ENCODE measurements at places on chromosomes 5 and 9.

DNA sequence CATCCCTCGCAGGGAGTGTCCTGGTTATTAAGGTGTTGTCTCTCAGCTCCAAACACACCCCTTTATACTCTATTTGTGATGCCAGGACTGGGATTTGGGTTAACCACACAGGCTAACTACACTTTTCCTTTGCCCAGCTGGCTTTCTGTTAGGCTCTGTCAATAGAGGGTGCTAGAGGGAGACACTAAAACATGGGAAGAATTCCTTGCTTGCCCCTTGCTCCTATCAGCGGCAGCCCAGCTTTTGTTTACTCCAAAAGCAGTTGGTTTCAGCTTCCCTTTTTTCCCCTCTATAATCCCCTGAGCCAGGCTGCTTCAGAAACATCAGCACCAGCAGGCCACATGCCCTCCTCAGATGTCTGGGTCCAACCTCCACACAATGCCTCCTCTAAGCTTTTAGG is 297.1 kb downstream of the KCTD16 start:
- DNase-seq = no peak

DNA sequence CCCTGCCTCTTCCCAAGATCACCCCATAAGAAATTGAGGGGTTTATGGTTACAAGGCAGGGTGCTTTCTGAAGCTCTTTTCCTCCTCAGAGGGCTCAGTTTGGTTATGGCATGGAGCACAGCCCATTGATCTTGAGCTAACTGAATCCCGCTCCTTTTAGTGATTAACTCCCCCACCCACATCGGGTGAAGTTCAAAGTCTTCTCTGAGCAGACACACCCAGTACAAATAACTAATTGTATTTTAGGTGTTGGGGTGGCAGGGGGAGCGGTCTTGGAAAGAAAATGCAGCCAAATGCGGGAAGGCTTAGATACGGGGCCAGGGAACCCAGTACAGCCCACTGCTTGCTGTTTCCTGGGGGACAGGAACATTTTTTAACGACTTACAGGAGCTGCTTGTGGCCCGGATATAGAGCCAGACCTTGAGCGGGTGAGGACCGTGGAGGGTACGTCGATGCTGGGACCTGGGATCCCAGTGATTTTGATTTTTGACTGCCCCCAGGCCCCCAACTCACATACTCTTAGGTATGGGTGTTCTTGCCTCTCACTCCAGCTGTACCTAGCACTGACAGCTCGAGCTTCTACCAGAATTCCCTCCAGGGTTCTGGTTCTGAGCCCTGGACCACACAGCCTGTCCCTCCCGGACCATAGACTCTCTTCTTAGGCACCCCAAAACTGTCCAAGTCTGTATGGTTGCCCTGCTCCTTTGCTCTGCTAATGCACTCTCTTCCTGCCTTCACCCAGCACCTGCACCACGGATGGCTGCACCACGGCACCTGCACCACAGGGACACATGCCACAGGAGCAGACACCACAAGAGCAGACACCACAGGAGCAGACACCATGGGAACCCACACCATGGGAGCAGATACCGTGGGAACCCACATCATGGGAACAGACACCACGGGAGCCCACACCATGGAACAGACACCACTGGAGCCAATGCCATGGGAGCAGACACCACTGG is 18.3 kb upstream of the RXRA start:
- no peak for DNase-seq

- no peak for DNase-seq
Observed at GRCh38 chr9:106707291-106707690, 155.7 kb upstream of the ZNF462 start.

- no peak for DNase-seq
Observed at GRCh38 chr9:68966496-68966944, 47.4 kb downstream of the PRKACG start.

- DNase-seq = no peak
Observed at GRCh38 chr5:146042628-146043279, 62.6 kb downstream of the PLAC8L1 start.

DNA sequence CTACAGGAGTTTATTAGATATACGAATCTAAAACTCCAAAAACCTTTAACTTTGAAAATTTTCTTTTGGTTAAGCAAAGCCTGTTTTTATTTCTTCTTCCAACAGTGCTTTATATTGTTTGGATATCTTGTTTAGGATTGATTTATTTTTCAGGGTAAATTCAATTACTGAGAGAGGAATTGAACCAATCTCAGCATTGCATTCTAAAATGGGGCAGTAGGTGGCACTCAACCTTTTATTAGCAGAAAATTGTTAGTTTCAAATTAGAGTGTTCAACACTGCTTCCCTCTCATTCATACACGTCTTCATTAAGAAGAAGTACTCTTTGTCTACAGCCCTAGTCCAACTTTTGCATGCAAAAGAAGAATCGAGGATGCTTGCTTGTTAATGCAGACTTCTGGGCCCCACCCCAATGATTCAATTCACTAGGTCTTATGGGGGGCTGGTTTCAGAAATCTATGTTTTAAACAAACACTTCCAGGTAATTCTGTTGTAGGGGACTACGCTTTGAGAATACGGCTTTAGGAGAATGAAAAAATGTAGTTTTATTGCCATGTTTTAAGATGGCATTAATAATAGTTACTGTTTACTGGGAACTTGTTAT is 26.6 kb downstream of the MRPL22 start:
- no peak for DNase-seq

GRCh38 chr5:109399092-109399759 is 10.5 kb downstream of the PJA2 start:
- no peak for DNase-seq

DNA sequence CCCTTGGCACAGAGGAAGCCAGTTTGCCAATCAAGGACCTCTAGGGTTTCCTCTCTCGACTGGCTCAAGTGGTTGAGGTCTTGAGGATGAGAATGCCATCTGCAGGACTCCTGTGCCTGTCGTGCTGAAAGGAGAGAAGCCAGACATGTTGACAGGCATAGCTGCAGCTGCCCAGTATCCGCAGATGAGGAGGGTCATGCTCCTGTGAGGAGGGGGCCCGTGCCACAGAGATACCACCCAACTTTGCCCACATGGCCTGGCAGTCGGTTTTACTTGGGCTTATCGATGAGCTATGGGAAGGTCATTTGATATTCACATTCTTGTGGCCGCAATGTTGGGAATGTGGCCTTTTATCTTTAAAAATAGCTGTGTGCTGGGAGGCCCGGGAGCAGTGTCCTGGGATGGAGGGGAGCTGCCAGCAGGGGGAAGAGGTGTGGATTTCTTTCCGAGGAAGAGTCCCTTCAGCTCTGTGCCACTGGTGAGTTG is 17.4 kb downstream of the FRMPD1 start:
- no peak for DNase-seq

DNA sequence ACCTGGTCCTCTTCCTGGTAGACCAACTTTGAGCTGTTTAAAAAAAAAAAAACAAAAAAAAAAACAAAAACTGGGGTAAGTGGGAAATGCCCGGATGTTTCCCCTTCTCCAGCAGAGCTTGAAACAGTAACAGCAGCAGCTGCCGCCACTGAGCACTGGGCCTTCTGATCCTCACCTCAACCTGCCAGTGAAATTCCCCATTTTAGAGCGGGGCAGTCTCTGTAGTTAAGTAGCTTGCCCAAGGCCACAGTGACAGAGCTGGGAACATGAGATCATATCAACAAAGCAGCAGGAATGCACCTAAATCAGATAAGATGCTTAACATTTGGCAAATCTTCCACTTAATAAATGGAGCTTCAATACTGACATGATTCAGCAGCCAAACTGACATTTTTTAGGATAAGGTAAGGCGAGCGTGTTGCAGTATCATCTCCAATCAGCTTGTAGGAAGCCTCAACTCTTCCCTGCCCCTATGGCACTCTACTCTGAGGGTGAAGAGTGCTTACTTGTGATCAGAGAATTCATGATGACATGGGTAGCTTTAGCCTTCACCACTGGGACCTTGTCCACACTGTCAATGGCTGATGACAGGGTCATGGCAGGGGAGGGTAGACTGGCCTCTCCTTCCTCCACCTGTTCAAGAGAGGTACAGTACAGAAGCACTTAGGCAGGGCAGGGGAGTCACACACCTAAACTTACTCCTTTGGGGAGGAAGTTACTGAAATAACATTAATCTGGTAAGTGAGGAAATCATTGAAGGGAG is 9.3 kb downstream of the KIAA1191 start:
- no peak for DNase-seq

DNA sequence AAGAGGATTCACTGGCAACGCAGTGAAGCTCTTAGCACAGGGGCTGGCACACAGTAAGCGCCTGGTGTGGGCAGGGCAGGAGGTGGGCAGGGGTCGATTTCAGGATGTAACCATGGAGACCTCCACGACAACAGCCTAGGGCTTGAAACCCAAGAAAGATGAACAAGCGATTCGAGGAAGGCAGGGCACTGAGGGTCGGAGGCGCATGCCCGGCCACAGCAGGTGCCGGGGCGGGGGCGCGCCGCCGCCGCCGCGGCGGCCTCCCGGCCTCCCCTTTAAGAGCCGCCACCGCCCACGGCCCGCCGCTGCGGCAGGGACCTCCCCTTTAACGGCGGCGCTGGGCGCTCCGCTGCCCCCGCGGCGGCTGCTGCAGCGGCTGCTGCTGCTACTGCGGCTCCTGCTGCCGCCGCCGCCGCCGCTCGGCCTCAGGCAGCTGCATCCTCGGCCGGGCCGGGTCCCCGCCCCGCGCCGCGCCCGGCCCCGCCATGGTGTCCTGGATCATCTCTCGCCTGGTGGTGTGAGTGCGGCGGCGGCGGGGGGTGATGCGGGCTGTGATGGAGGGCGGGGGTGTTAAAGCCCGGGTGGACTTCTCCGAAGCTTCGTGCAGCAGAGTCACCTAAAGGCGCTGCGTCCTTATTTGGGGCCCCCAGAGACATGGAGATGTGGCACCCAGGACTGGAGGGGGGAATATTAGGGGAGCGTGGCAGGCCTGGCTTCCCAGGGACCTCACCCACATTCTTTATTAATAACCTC is at the start of gene REEP2:
TSS of gene REEP2 (plus strand) at position 334 of the 753 bp plus-strand sequence. CDS start at position 486, 152 bp downstream.
- DNase-seq = no peak

DNA sequence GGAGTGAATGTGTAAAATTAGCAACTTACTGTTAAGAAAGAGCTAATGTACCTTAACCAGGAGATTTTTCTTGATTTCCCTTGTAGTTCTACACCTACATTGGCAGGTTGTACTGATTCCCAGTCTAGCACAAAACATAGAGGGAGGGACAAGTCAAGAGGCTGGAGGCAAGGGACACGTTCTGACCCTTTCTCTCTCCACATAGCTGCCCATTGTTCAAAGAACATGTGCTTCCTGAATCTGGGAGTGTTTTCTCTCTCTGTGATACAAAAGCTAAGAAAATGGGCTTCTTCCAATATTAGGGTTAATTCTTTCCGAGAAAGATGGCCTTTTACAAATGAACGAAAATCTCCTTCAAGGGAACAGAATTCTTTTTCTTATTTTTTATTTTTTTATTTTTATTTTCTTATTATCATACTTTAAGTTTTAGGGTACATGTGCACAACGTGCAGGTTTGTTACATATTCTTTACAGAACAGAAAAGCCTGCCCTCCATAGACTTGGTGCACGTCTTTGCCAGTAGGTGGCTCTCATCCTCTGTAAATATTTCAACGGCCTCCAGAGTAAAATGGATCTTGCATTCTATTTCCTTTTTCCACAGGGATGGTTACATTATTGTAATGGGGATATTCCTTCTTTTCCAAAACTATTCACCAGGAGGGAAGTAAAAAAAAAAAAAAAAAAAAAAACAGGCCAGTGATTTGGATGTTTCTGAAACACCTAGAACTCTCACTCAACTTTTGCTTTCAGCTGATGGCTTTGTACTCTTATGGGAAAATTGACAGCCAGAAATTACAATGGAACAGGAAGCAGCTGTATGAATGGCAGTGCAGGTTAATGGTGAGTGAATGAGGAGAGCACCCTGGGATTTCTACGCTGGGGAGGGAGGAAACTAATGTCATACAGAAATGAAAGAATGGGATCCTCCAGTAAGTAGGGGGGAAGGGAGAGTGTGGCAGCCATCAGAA is 13.1 kb upstream of the IFNA5 start:
- DNase-seq = peak; percentile 51

DNA sequence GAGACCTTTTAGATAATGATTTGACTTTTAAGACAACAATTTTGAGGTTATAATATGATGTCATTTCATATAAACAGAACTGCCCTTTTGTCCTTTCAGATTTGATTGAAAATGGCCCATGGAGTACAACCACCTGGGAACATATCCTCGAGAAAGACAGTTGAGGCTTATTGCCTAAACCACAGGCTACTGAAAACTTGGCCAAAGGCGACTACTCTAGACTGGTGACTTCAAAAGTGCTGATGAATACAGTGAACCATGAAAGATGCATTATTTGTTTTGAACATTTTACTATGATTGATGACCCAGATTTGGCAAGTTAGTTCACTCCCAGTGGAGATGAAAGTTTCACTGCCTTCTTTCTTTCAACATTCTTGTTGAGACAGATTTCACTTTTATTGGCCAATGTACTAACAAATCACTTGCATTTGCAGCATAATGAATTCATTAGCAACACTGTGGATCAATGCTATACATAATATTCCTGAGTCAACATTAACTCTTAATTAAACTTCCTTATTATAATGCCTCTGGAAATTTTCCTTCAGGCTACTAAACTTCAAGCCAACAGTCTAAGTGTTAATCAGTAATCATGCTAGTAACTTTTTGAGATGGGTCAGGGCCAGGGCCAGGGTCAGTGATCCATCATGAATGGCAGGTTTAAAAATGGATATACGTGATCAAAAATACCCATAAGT is 480.3 kb downstream of the RAB3C start:
- no peak for DNase-seq

- no peak for DNase-seq
Observed at GRCh38 chr9:6052293-6052919, 37.0 kb upstream of the RANBP6 start.

- DNase-seq = no peak
Observed at GRCh38 chr5:98433022-98433421, 340.4 kb upstream of the RGMB start.

- DNase-seq = no peak
Observed at GRCh38 chr9:78030296-78030552, 1.4 kb downstream of the GNAQ start.

GRCh38 chr5:115655994-115656393 is 30.2 kb upstream of the TMED7 start:
- DNase-seq = no peak

- no peak for DNase-seq
Observed at GRCh38 chr5:136040746-136041415, 12.1 kb downstream of the TGFBI start.

- no peak for DNase-seq
Observed at GRCh38 chr9:36905101-36906066, 128.7 kb downstream of the PAX5 start.

DNA sequence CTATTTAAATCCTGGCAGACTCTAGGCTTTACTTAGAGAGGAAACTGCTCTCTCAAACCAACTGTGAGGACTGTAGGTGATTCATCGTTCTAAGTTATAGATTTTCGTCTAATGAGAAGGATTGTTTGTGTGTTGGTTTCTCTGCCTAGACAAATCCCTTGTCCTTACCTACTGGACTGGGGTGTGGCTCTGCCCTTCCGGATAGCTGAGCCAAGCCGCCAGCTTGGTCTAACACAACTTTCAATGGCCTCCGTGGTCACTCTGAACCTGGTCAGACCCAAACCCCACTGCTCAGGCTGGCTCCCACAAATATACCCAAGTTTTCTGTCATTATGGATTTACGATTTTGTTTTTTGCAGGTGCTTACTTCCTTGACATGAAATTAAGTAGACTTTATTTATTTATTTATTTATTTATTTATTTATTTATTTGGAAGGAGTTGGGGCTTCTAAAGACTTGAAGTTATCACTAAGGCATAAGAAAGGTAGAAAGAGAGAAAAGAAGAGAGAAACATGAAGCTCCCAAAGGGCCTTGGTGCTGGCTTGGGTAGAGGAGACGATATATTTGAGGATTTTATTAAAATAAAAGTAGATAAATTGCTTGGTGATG is 19.0 kb downstream of the CARTPT start:
- no peak for DNase-seq

- DNase-seq = no peak
Observed at GRCh38 chr9:114413861-114414301, 26.1 kb upstream of the AKNA start.

Measured in NCI-H2081 treated with DMSO at 0.1 percent for 48 hours (cell line).